ENCODE measurements at places on chromosomes 7 and 10. TPM values are rescaled to one million over a fixed set of nuclear protein-coding genes. Genes with fewer than 3 reads are reported as not detected.

The ZNF365 gene
- total RNA-seq: 5.5 TPM

The IQUB gene
- total RNA-seq: 8.2 TPM

The BLNK gene
- 0.27 TPM for total RNA-seq

The CLDN3 gene
- total RNA-seq: 0.36 TPM

The SFTPD gene
- 1.5 TPM for total RNA-seq

The GRM3 gene
- 74.5 TPM for total RNA-seq

The VWC2 gene
- 5.1 TPM for total RNA-seq

The PRF1 gene
- not detected for total RNA-seq

The MRLN gene
- total RNA-seq: 12.2 TPM

The AGBL3 gene
- total RNA-seq: 6.9 TPM

The PON1 gene
- not detected for total RNA-seq

The PRR15 gene
- total RNA-seq: not detected

The AUTS2 gene
- total RNA-seq: 298 TPM

The LMTK2 gene
- 29.9 TPM for total RNA-seq

The ARHGEF5 gene
- total RNA-seq: 1.2 TPM

The IPMK gene
- 23.2 TPM for total RNA-seq

The GPR146 gene
- total RNA-seq: 2.7 TPM

The CRTAC1 gene
- 15.5 TPM for total RNA-seq

The STEAP1 gene
- 2.2 TPM for total RNA-seq

The SEMA3E gene
- 5.5 TPM for total RNA-seq

The BAIAP2L1 gene
- total RNA-seq: 1.3 TPM

The TRPV5 gene
- total RNA-seq: 0.36 TPM

The NYAP1 gene
- total RNA-seq: 18.2 TPM

The CARD11 gene
- total RNA-seq: 0.27 TPM

The ZFAND4 gene
- total RNA-seq: 28.1 TPM

The JCAD gene
- 19.0 TPM for total RNA-seq

The NEUROG3 gene
- total RNA-seq: not detected

The HPSE2 gene
- not detected for total RNA-seq

The VSIR gene
- total RNA-seq: 4.7 TPM

The ACBD7 gene
- total RNA-seq: 16.7 TPM

The LANCL2 gene
- total RNA-seq: 48.2 TPM

The PHKG1 gene
- total RNA-seq: 2.5 TPM

The TAS2R3 gene
- 17.0 TPM for total RNA-seq

The HOXA7 gene
- total RNA-seq: not detected

The FZD1 gene
- 14.8 TPM for total RNA-seq

The GPR37 gene
- total RNA-seq: 10.7 TPM

The NME8 gene
- not detected for total RNA-seq

The ABLIM1 gene
- 112 TPM for total RNA-seq

The DLX6 gene
- total RNA-seq: not detected

The TDRD1 gene
- total RNA-seq: 0.45 TPM

The SLC26A3 gene
- total RNA-seq: 0.54 TPM

The NPY4R gene
- total RNA-seq: 0.27 TPM

The CLEC5A gene
- not detected for total RNA-seq

The POLD2 gene
- 41.1 TPM for total RNA-seq

The MSS51 gene
- total RNA-seq: 6.5 TPM

The HOXA1 gene
- not detected for total RNA-seq

The CADPS2 gene
- total RNA-seq: 83.7 TPM

The TPST1 gene
- total RNA-seq: 45.0 TPM

The SLC13A1 gene
- not detected for total RNA-seq

The PKD2L1 gene
- total RNA-seq: not detected

The MKI67 gene
- 13.6 TPM for total RNA-seq

The SPDYE16 gene
- total RNA-seq: 0.27 TPM

The ENKUR gene
- total RNA-seq: 6.4 TPM

Measured in cerebellum (tissue), 4 donors.